ENCODE measurements at places on chromosomes 6 and 20.
A peak's percentile ranks its signal among the peaks of the same experiment; 100 is the strongest.

DNA sequence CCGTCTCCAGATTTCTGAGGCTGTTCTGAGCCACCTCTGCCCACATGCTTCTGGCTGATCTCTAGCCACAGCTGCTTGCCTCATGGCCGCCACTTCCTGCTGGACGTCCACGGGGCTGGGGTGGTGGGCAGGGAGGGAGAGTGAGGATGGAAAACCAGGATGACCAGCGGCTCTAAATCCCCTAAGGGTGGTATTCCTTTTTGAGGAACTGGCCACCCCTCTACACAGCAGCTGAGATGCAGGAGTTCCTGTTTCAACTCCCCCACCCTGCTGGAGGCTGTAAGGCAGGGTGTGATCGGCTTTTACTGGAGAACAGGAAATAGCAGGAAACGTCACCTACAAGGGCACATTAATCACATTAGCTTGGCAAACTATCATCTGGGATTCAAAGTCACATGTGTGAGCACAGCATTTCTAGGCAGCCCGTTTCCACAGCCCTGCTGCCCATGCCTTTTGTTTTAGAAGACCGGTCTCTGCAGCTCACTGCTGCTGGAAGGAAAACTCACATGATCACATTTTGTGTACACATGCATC, 181.6 kb upstream of the ECI2 start:
- no peak for DNase-seq

DNA sequence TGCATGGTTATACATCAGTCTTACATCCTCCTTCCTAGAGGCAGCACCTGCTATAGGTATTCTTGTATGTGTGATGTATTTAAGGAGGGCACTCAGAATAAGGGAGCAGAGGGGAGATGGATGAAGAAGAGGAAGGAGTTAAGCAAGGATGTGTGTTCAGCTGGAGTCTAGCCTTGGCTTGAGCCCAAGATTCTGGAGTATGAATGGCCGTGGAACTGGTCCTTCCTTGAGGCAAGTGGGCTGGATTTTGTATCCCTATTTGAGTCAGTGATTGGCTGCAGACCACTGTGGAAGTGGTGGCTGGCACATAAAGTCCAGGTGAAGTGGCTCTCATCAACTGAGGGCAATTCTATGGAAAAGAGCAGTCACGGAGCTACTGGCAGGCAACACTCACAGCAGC, 112.0 kb upstream of the RNF24 start:
- no peak for DNase-seq

GRCh38 chr20:39433466-39433865, 471.3 kb downstream of the DHX35 start:
- DNase-seq: no peak

DNA sequence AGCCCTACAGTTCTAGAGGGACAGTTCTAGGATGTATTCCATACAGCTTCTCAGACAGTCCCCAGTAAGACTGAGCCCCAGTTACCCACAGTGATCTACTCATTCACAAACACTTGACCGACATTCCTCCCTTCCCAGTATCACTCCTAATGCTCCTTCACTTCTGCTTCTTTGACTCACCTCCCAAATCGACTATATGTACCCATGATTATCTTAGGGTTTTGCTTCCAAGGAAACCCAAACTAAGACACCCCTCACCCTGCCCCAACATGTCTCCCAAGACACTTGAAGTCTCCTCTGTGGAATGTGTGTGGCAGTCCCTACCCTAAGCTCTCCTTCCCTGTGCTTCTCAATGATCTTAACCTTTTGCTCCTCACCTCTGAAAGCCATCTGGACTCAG, 23.6 kb upstream of the TGM6 start:
- DNase-seq: no peak

- no peak for DNase-seq
These were observed 3.4 kb upstream of the DLL1 start for GRCh38 chr6:170294298-170294730.

DNA sequence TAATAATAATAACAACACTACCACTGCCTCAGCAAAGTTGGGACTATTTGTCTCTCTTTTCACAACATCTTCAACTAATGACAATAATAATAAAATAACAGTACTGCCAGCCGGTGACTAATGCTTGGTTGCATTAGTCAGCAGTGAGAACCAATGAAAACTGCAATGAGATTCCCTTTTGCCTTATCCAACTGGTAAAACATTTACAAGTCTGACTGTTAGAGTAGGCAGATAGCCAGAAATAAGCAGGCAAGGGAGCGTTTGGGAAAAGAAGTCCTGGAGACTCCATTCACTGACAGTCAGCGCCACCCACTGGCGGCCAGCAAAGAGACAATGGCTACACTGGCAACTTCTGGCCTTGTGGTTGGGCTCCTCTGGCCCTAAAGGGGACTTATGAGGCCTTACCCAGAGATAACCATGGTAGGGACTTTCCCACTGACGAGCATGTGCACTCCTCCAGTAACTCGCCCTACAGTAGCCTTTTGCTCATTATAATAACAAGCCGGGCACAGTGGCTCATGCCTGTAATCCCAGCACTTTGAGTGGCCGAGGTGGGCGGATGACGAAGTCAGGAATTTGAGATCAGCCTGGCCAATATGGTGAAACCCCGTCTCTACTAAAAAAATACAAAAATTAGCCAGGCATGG, 3.4 kb upstream of the NSFL1C start:
- peak; percentile 44 for DNase-seq

- DNase-seq: no peak
These were observed 660.4 kb upstream of the SLC35B3 start for GRCh38 chr6:9095729-9096128.

DNA sequence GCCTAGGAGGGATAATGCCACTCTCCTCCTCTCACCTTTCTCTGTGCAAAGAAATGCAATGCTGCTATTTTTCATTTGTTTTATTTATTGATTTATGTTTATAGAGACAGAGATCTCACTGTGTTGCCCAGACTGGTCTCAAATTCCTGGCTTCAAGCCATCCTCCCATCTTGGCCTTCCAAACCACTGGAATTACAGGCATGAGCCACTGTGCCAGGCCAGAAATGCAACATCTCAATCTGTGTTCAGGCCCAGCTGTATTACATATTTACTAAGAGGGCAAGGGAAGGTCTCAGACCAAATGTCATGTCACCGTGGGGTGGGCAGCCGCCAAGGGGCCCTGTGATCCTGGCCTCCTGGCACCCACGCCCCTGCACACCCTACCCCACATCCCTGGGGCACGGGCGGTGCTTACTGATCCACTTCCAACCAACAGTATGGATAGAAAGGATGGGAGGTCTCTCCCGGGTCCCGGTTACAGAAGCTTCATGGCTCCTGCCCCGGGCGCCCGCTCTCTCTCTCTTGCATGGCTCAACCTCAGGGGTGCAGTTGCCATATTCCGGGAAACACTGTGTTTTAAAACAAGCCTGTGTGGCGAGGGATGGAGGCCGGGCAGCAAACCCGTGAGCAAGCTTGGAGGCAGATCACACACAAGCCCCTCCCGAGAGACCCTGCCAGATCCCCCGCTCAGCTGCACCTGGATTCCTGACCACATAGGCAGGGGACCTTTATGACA, 111.8 kb downstream of the AGPAT4 start:
- DNase-seq: no peak

DNA sequence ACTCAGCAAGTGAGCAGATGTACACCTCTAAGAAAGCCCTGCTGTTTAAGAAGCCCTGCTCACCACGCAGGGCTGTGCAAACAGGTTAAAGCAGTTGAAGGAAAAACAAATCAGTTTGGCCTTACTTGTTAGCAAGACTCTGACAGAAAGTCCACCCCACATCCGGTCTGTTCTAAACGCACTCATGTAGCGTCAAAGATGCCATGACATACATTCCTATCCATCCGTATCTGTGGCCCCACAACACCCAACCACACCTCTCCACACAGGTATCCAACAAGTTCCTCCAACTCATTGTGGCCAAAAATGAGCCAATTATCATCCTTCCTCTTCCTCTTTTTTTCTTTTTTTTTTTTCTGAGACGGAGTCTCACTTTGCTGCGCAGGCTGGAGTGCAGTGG, 22.8 kb upstream of the RAB22A start:
- no peak for DNase-seq

DNA sequence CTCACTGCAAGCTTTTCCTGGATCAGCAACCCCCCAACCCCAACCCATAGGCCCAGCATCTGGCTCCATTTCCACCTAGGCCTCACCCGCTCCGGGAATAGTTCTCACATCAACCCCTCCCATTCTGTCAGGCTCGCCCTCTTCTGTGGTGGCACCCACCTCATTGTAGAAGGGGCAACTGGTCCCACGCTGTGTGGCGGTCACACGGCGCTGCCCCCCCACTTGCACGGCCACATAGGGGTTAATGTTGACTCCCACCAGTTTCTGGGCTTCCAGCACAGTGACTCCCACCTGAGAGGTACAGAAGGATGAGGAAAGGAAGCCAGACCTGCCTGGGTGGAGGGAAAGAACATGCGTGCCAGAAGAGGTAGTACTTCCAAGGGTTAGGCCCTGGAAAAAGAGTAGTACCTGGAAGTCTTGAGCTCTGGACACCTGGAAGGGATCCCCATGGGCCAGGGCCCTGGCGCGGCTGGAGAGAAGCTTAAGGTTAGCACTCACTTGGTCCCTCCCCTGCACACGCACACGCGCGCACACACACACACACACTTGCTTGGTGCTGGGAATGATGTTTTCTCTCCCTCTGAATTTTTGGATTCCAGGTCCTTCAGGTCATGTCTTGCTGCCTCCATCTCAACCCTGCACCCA, 12.7 kb upstream of the SPAG4 start:
- DNase-seq: no peak

- peak; percentile 72 for DNase-seq
These were observed 86.4 kb upstream of the CLDN20 start for GRCh38 chr6:155177363-155177961.

DNA sequence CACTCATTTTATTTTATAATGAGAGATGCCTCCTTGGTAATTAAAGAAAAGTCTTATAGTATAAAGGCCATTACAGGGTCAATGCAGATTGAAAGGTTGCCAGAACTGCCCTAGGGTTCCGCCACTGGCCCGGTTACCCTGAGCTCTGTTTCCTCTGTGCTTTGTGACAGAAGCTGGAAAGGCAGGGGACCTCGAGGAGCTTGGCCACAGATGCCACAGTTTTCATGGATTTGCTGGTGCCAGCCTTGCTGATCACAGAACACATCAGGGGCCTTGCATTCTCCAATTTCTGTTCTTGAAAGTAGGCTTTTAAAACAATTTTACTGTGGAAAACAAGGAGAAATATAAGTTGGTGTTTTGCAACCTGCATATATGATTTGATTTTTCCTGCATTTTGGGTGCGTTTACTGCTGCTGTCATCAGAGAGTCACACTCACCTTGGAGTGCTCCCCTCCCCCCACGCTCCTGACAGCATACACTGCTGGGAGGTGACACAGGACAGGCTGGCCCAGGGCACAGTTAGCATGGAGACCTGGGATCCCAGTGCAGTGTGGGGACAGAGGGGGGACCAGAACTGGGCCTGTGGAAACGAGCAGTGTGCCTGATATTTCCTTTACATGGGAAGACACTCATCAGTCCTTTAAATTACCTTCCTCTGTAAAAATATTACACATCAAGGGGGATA, 142.8 kb downstream of the CFAP61 start:
- DNase-seq: no peak

- no peak for DNase-seq
These were observed 11.5 kb upstream of the DACT2 start for GRCh38 chr6:168331058-168331457.

GRCh38 chr6:42260972-42261371, 43.3 kb upstream of the MRPS10 start:
- DNase-seq: peak; percentile 37

DNA sequence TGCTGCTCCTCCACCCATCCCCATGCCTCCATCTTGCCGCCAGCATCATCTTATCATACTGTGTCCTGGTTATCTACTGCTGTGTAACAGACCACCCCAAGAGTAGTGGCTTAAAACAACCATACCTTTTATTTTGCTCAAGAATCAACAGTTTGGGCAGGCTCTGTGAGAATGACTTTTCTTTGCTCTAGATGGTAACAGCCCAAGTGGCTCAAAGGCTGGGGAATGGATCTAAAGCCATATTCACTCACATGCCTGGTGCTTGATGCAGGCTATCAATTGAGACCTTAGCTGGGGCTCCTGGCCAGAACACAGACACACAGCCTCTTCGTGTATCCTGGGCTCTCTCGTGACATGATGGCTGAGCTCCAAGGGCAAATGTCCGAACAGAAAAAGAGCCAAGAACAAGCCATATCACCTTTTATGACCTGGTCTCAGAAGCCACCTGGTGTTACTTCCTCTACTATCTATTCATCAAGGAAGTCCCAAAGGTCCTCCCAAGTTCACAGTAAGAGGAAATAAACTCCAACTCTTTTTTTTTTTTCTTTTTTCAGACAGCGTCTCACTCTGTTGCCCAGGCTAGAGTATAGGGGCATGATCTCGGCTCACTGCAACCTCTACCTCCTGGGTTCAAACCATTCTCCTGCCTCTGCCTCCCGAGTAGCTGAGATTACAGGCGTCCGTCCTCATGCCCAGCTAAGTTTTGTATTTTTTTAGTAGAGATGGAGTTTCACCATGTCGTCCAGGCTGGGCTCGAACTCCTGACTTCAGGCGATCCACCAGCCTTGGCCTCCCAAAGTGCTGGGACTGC, 159.3 kb upstream of the JARID2 start:
- no peak for DNase-seq

GRCh38 chr6:34459899-34460593, 5.8 kb upstream of the PACSIN1 start:
- DNase-seq: peak; percentile 69

- DNase-seq: no peak
These were observed 33.5 kb upstream of the TPD52L1 start for GRCh38 chr6:125120054-125120590.

DNA sequence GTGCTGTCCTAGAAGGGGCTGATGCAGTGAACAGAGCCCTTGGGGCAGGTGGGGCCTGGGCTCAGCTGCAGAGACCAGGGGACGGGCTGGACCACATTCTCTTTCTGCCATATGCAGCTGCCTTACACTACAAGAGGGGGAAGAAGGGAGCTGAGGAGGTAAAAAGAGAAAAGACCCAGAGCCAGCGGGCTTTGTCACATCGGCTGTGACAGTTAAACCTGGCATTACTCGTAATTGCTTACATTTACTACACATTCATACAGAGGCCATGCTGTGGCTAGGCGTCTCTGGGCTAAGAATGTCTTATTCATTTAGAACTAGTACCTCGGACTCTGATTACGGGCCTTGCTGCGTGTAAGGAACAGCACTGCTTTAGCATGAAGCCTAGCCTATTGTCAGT, 12.8 kb upstream of the MAS1L start:
- no peak for DNase-seq

DNA sequence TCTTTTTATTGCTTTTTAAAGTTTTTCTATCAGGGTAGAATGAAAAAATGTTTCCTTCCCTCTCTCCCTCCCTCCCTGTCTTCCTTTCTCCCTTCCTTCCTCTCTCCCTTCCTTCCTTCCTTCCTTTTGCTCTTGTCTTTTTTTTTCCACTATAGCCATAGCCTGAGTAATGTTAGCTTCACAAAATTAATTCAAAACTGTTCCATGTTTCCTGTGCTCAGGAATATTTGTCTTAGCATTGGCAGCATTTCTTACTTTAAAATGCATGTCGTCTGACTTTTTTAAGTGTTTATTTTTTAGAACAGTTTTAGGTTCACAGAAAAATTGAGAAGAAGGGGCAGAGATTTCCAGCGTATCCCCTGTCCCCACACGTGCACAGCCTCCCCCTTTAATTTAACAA, 730.8 kb upstream of the CITED2 start:
- DNase-seq: no peak

GRCh38 chr6:63690221-63690620, 54.6 kb downstream of the PHF3 start:
- no peak for DNase-seq

- DNase-seq: no peak
These were observed 7.4 kb upstream of the GMPR start for GRCh38 chr6:16230953-16231352.

- no peak for DNase-seq
These were observed 609.0 kb downstream of the QKI start for GRCh38 chr6:164023535-164023934.
